Activated T-cell treated with anti-CD3 and anti-CD28 coated beads, Interleukin-2, amount 50 U/mL, for 24 hours (primary cell): ENCODE measurements at places on chromosomes 2 and 18.

DNA sequence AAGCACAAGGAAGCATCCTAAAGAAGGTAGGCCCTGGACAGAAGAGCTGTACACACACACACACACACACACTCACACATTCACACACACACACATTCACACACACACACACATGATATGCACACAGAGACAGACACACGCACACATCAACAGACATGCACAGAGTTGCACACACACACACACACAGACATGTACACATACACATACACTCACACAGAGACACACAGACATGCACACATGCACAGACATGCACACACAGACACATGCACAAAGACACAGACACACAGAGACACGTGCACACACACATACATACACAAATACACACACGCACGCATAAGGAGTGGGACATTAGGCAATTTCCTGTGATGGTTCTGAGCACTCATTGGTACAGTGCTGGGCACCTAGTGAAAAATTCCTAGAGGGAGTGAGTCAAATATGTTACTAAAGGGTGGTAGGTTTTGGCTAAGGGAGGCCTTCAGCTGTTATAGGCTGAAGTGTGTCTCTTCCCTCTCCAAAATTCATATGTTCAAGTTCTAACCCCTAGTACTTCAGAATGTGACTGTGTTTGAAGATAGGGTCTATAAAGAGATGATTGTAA lies 26.4 kb downstream of the THNSL2 start:
- DNase-seq = no peak

DNA sequence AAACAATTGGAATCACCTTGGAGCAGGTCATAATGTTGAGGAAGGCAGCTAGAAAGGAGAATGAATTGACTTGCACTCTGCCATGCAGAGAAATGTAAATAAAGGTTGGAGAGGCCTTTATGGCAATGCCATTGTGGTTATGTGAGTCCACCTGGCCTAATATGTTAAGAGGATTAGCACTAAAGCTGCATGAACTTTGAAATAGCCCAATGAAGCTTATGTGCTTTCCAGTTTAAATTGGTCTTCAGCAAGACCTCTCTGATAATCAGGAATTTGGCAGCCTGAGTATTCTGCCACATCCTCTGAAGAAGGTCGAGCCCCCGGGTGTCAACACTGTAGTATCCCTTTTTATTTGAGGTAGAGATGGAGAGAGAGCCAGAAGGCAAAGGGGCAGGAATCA lies 464.9 kb downstream of the CDH2 start:
- no peak for DNase-seq

- DNase-seq = no peak
These were observed 63.2 kb downstream of the POLE4 start for GRCh38 chr2:75021672-75022071.

- DNase-seq = peak; percentile 42
These were observed 48.1 kb downstream of the AQP12A start for GRCh38 chr2:240739797-240740196.

- DNase-seq = no peak
These were observed 215.4 kb upstream of the NRXN1 start for GRCh38 chr2:51247252-51247805.

DNA sequence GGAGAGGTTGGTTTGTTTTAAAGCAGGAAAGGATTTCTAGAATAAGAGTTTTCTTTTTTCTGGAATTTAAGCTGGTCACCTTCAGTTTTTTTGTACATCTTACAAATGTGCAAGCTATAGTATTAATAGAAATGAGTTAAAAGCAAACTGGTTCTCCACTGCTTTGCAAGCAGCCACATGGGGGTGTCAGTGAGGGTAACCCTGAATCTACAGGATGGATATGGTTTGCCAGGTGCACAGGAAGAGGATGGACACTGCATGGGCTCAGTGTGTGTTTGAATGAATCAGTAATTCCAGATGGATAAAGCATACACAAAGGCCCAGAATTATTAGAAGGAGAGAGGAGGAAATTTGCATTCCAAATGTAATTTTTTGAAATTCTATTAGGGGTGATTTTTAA lies 89.0 kb downstream of the MAPRE2 start:
- DNase-seq = no peak

- no peak for DNase-seq
These were observed 71.5 kb downstream of the ASB1 start for GRCh38 chr2:238498188-238498587.

DNA sequence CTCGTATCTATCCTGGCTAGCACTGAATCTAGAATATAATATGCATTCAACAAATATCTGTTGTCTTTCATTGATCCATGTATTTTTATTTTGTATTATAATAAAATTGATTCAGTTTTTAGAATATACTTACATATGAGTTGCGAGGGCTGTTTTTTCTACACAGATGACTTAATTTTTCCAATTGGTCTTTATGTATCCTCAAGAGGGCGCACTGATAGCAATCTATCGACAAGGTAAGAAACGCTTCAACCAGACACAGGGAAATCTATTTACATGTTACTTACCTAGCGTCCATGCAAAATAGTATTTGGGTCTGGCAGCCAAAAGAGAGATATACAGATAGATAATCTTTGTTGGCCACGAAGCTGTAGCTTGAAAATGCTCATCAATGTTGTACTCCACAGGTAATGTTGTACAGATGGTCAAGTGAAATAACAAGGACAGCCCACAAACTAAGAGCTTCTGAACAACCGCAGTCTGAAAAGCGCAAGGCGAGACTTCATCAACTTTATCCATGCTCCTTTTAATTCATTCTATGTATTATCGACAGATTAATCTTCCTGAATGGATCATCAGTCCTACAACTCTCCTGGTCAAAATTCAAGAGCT lies 35.5 kb upstream of the KIDINS220 start:
- DNase-seq = no peak

GRCh38 chr2:109382226-109382895 lies 231.4 kb downstream of the SEPTIN10 start:
- peak; percentile 15 for DNase-seq

DNA sequence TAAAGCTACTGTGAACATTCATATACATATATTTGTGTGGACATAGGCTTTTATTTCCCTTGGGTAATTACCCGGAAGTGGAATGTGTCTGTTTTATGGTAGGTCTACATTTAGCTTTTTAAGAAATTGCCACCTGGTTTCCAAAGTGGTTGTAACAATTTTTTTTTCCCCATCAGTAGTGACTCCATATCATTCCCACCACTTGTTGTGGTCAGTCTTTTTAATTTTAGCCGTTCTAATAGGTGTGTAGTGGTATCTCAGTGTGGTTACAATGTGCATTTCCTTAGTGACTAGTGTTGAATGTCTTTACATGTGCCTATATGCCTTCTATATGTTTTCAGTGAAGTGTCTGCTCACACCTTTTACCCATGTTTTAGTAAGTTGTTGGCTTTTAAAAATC lies 60.3 kb upstream of the MAPRE3 start:
- no peak for DNase-seq

DNA sequence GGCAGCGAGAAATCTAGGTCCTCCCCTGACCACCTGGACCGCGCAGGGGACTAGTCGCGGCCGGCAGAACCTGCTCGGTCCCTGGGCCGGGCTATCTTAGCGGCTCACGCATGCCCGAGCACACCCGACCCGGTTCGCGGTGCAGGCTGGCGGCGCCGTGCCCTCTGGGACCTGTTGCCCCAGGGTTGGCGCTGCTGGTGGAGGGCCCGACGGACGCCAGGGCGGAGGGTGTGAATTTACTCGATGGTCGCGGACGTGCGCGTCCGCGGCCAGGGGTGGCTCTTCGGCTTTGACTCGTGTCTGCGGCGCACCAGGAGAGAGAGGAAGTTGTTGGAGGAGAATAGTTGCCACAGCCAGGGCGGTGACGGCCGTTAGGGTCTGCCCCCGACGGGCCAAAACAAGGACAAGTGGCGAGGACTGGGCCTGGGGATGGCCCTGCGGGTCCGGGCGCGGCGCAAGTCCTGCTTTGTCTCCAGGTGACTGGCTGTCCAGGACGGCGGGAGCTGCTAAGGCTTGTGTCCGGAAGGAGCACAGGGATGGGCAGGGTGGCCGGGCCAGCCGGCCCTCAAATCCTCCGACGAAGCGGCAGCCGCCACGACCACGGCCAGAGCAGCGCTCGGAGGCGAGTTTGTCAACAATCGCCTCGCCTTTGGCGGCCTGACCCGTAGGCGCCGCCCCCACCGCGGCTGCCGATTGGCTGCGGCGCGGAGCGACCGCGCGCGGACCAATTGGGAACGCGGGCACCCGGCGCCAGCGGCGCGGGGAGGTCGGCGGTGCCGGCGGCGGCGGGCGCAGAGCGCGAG lies 1.3 kb downstream of the BCL2L11 start:
- peak; percentile 86 for DNase-seq

DNA sequence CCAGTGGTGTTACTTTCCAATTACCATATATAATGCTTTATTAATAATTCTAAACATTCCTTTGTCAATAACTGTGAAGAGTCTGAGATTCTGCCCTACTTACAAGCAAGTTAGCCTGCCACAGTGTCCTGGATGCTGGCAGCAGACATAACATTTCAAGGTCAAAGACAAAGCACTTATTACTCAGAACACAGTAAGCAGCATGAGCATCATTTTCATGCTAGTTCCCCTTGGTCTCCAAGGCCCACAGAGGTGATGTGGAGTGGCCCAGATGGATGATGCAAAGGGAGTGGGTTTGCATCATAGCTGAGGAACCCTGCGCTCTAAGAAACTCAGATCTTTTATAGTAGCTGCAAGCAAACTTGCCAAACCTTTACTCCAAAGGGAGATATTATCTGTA lies 349.7 kb downstream of the ZEB2 start:
- DNase-seq = no peak

DNA sequence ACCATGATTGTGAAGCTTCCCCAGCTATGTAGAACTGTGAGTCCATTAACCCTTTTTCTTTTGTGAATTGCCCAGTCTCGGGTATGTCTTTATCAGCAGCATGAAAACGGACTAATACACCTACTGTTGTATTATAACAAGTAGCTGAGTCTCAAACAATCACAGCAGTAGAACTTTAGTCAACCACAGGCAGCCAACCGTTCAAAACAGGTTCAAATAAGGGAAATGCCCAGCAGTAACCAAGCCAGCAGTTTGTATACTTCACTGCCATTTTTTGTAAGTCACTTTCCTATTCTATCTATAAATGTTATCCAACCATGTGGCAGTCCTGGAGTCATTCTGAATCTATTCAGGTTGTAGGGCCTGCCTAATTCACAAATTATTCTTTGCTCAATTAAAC lies 1560.6 kb upstream of the SLC39A10 start:
- DNase-seq = no peak

DNA sequence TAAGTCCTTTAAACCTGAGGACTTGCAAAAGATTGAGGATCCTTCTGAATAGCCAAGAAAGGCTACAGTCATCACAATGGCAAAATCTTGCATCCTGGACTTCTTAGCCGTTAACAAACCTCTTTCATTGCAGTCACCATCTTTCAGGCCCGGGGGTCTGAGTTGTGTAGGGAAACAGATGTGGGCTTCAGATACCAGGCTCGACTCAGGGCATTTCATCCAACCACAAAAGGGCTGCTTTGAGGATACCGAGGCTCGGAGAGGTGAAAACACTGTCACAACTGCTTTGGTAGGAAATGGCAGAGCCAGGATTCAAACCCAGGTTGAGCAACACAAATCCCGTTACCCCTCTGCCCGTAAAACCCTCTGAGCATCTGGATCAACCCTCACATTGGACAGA lies 147.4 kb downstream of the TFCP2L1 start:
- no peak for DNase-seq

DNA sequence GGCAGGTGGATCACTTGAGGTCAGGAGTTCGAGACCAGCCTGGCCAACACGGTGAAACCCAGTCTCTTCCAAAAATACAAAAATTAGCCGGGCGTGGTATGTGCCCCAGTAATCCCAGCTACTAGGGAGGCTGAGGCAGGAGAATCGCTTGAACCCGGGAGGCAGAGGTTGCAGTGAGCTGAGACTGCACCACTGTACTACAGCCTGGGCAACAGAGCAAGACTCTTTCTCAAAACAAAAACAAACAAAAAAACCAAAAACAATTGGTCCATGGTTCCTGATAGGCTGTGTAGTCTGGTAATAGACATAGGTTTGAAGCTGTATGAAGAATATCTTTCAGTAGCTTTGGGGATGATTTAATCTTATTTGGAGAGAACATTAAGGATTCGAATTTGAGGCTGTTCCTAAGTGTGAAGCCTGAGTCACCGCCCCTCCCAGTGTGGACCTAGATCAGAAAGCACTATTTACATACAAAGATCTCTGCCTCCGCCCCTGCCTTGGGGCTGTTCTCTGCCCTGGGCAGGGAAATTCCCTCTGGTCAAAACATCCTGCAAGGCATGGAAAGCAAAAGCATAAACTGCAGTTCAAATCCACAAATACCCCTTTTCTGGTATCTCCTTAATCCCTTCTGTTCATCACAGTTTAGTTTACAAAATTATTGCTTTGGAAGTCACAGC lies 52.8 kb upstream of the PMAIP1 start:
- peak; percentile 40 for DNase-seq

DNA sequence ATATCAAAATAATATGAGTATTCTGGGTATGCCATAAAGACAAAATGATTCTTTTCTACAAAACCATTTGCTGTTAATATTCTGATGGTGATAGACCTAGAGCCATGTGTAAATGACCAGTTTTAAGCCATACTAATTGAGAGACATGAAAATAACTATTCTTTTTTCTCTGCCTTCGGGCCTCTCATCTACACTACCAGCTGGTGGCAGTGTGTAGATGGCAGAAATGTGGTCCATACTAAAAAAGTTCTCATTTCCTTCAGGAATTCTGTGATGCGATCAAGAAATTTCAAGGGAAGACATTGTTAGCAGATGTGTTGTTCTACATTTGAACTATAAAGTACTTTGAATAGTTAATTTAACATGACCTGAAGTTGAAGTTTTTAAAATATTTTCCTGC lies 485.2 kb downstream of the TRIB2 start:
- no peak for DNase-seq

- no peak for DNase-seq
These were observed 70.6 kb downstream of the RPE start for GRCh38 chr2:210072922-210073509.

GRCh38 chr18:48035556-48035860 lies 105.0 kb upstream of the SMAD2 start:
- DNase-seq = no peak

DNA sequence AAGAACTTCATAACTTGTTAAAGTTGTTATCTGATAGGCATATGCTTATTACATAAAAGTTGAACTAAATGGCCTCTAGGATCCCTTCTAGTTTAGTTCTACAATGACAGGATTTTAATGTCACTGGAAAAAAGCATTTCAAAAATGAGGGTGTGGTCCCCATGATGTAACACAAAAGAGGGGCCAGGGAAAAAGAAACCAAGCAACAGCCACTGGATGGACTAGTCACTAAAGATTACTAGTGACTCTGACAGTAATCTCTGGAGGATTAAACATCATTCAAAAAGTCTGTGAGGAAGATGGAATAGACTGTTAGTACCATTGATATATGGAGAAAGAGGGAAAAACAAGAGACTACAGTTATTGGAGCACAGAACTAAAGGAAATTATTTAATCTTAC lies 22.6 kb downstream of the SEPTIN10 start:
- DNase-seq = no peak

GRCh38 chr2:16948053-16948452 lies 282.4 kb upstream of the CYRIA start:
- no peak for DNase-seq
